Large intestine (tissue), 12 donors: ENCODE measurements at places on chromosomes 4 and X. TPM values are rescaled to one million over a fixed set of nuclear protein-coding genes. Genes with fewer than 3 reads are reported as not detected.
A peak's percentile ranks its signal among the peaks of the same experiment; 100 is the strongest.

- DNase-seq: no peak
Measured at GRCh38 chrX:9862525-9862924, 76.3 kb downstream of the SHROOM2 start.

GRCh38 chrX:132504417-132504816 lies 15.6 kb upstream of the MBNL3 start:
- DNase-seq: no peak

- no peak for DNase-seq
Measured at GRCh38 chrX:20427173-20427770, 160.6 kb upstream of the RPS6KA3 start.

- no peak for DNase-seq
Measured at GRCh38 chr4:4666693-4667621, 125.1 kb upstream of the STX18 start.

DNA sequence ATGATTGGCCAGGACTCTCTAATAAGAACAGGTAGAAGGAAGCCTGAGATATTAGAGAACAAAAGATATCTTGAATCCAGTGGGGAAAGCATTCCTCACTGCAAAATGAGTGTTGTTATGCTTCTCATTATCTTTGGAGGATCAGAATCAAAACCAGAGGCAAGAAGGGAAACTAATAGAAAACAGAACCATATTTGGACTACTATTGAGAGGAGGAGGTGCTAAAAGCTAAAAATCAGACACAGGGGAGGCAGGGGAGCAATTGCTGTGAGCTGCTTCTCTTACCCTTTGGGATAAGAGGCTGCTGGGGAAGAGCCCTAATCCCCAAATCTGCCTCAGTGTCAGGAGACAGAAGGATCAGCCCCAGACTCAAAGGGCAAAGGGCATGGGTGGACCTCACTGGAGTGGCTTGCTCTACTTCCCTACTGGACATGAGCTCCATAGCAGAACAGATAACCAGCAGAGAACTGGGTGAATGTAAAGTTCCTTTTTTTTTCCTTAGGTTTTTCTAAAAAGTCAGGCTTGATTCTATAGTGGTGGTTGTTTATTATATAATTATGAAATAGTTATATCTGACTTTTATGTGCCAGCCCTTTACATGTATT lies 60.1 kb downstream of the SEPTIN11 start:
- no peak for DNase-seq

DNA sequence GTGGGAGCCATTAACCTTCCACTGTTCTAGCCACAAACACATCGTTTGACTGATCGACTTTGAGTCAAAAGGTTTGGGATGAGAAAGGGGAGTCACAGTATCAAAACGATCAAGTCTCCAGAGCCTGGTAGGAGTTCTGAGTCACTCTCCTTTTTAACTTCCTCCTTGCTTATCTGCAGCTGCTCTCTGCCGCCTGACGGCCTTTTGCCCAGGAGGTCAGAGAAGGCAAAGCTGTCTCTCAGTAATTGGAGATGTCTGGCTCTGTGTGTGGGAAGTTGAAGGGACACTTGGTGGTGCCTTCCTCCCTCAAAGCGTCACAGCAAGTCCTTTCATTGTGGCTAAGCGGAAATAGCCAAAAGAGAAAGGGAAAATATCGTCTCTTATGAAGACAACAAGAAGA lies 63.1 kb downstream of the ANOS1 start:
- DNase-seq: peak; percentile 27

DNA sequence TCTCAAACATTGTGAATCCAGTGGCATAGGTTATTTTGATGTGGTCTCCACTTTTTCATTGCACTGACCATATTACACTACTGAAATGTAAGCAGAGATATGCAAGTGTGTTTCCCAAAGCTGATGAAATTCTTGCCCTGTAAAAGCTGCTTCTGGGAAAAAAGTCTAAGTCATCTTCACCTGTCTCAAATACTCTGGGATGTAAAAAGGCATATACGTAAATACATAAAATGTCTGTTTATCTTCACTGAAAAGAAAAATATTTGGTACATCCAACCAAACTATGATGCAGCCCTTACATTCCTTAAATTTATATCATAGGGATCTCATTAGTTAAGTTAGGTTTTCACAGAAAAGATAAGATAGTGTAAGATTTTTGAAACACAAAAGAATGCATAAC lies 7.9 kb downstream of the KDR start:
- no peak for DNase-seq

The TBC1D9 gene
- 27.9 TPM for polyA plus RNA-seq

The FAM156A gene
- 37.8 TPM for polyA plus RNA-seq

The MOSPD2 gene
- 29.5 TPM for polyA plus RNA-seq

The FAM9C gene
- 0.12 TPM for polyA plus RNA-seq
